HepG2 (cell line): ENCODE measurements at places on chromosomes 2 and 18. TPM values are rescaled to one million over a fixed set of nuclear protein-coding genes. Genes with fewer than 3 reads are reported as not detected.

DNA sequence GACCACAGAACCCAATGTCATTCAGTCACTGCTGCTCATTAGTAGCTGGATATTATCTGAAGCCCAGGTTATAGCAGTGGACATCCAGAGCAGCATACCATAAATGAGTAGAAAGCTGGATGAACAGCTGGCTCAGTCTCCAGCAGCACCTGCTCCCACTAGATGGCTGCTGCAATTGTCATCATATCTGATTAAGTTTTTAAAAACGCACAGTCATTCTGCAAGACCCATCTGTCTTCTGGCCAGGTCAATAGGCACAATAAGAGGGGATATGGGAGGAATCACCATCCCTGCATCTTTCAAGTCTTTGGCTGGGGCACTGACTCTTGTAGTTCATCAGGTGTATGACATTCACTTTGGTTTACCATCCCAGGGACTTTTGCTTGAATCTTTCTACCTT is 55.1 kb upstream of the XDH start:
- no peak overlapping the region for H3K27ac ChIP-seq
- no peaks in the 10 kb centered on the region for H3K36me3 ChIP-seq
- H3K4me3 ChIP-seq, result no peak overlapping the region
- no peaks in the 10 kb centered on the region for H3K4me1 ChIP-seq

GRCh38 chr2:101432411-101433181 is 42.3 kb downstream of the RFX8 start:
- no peak overlapping the region for H3K27ac ChIP-seq
- DNase-seq, result no peak
- H3K27me3 ChIP-seq, result peaks cover 77% of the 10 kb centered on the region
- H3K4me1 ChIP-seq, result 0 out of 2 replicates have a peak, but pooled peaks cover 7% of the 10 kb centered on the region
- H3K36me3 ChIP-seq, result no peaks in the 10 kb centered on the region
- no peak overlapping the region for H3K4me3 ChIP-seq

DNA sequence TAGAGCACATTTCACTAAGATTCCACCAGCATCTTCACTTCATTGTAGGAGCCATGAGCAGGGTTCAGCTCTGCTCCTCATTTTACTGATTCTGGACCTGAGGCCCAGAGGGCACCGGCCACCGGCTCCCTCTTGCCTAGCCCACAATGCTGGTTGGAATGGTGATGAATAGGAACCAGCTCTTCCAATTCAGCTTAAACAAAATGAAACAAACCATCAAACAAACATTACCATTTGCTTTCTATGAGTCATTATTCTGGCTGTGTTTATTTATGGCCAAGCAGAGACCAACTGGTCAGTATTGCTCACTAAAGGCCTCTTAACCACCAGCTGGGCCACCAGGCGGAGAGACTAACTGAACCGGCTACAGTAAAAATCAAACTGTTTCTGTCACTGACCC is 176.7 kb downstream of the MTX2 start:
- H3K36me3 ChIP-seq, result no peaks in the 10 kb centered on the region
- DNase-seq, result peak; percentile 13
- no peak overlapping the region for H3K27ac ChIP-seq
- 0 out of 2 replicates have a peak, but pooled peaks cover 2% of the 10 kb centered on the region for H3K27me3 ChIP-seq
- H3K4me1 ChIP-seq, result peaks cover 8% of the 10 kb centered on the region; the same call in 1 of the 2 replicates

DNA sequence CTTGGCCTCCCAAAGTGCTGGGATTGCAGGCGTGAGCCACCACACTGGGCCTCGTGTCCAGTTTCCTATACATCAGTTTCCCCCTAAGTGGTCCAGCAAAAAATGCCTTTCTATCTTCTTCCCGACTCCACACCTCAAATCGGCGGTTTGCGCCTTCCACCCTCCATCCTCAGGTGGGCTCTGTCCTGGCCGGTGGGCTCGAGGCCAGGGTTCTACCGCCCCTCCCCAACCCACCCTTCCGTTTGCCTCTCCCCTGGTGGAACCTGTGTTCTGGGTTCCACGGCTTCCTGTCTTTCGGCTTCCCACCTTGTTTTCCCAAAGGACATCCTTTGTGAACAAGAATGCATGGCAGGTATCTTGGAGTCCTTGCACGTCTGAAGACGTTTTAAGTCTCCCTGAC is 104.4 kb downstream of the HS6ST1 start:
- peaks cover 14% of the 10 kb centered on the region for H3K4me1 ChIP-seq
- no peaks in the 10 kb centered on the region for H3K36me3 ChIP-seq
- no peak overlapping the region for H3K4me3 ChIP-seq

DNA sequence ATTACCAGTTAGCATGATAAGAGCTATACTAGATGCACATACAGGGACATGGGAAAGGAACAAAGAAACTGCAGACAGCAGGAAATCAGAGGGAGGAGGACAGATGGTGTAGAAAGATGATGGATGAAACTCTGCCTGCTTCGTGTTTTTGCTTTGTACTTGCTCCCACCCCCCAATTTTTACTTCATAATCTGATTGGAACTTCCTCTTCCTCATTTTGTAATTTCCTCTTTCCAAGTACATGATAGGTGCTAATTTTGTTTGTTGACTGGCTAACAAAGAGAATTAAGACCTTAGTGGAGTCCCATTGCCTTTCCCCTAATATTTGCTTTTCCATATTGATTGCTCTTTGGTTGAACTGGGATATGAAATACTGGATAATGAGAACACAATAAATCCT is 76.0 kb upstream of the PELI1 start:
- H3K36me3 ChIP-seq, result no peaks in the 10 kb centered on the region
- no peak for DNase-seq
- no peaks in the 10 kb centered on the region for H3K27me3 ChIP-seq
- no peak overlapping the region for H3K4me3 ChIP-seq
- no peak overlapping the region for H3K27ac ChIP-seq

GRCh38 chr2:230902180-230902899 is 22.7 kb downstream of the GPR55 start:
- H3K27ac ChIP-seq, result no peak overlapping the region
- H3K27me3 ChIP-seq, result peaks cover 6% of the 10 kb centered on the region
- peaks cover 12% of the 10 kb centered on the region for H3K4me1 ChIP-seq
- peak; percentile 56 for DNase-seq

- no peaks in the 10 kb centered on the region for H3K4me1 ChIP-seq
- no peaks in the 10 kb centered on the region for H3K36me3 ChIP-seq
- H3K27ac ChIP-seq, result no peak overlapping the region
- no peak overlapping the region for H3K4me3 ChIP-seq
Observed at GRCh38 chr2:98172951-98173350, 86.0 kb downstream of the VWA3B start.

DNA sequence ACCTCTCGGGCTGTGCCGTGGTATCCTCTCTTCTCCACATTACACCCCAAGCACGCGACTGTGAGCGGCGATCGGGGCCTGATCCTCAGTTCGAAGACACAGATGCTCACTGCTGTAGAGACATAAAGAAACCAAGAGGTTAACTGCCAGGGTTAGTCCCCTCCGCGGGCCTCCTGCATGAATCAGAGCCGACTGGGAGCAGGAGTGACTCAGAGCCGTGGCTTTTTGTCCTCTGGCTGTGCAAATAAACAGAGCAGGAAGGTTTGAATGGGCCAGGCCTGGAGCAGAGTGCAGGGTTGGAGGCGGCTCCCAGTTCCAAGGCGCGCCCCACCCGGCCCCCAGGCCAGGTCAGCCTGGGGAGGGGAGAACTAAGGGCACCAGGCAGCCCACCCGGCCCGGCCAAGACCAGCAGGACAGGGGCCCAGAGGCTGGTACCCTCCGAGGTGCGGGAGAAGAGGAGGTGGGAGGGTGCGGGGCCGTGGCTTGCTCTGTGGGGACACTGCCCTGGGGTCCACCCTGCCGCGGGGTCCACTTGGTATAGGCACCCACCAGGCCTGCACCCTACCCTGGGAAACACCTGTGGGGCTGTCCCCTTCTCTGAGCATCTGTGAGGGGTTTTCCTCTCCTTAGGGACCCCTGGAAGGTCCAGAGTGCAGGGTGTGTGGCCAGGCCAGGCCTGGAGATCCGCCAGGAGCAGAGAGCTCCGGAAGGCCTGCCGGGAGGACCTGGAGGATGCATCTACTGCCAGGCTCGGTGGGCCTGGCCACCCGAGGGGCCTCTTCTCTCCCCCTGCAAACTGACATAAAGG is 16.5 kb downstream of the TWIST2 start:
- H3K27me3 ChIP-seq, result peaks cover 5% of the 10 kb centered on the region; the same call in 1 of the 3 replicates
- peaks cover 58% of the 10 kb centered on the region for H3K4me1 ChIP-seq
- H3K27ac ChIP-seq, result peak overlapping the region; percentile 89
- no peaks in the 10 kb centered on the region for H3K36me3 ChIP-seq
- peak overlapping the region; percentile 59 for H3K4me3 ChIP-seq
- peak; percentile 98 for DNase-seq

DNA sequence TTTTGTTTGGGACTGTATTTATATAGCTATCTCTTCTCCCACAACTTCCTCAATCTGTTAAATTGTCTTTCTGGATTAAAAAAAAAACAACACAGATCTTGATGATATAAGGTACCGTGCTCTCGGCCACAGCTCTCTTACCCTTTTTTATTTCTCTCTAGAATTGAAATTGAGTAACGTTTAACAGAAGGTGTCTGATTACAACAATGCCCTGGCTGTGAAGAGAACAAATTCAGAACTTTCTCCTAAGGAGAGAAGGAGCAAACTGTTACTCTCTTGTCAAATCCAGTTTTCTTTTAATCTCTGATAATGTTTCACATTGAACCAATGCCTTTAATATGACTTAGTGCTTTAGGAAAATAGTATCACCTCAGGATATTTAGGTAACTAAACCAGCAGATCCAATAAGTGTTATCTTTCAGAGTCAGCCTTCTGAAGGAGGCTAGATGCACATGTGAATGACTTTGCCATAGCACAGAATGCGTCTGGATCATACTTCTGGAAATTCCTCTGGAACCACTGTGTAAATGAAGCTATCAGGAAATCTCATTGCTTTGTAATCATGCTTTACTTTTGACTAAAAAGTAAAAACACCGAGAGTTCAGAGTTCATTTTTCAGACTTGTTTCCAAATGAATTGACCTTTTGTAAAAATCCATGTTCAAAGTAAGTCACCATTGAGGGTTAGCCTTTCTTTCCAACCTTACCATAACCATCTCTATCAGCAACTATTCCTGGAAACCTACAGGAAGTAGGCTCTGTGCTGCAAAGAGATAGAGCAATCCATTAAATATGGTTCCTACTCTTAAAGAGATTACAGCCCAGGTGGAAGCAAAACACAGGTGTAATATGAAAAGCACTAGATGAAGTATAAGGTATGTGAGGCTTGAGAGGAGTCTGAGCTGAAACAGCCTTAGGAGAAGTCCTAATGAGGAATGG is 147.0 kb upstream of the OSR1 start:
- no peaks in the 10 kb centered on the region for H3K36me3 ChIP-seq
- no peaks in the 10 kb centered on the region for H3K27me3 ChIP-seq
- peaks cover 46% of the 10 kb centered on the region for H3K4me1 ChIP-seq
- peak; percentile 99 for DNase-seq
- peak overlapping the region; percentile 63; the same call in 1 of the 2 replicates for H3K4me3 ChIP-seq

DNA sequence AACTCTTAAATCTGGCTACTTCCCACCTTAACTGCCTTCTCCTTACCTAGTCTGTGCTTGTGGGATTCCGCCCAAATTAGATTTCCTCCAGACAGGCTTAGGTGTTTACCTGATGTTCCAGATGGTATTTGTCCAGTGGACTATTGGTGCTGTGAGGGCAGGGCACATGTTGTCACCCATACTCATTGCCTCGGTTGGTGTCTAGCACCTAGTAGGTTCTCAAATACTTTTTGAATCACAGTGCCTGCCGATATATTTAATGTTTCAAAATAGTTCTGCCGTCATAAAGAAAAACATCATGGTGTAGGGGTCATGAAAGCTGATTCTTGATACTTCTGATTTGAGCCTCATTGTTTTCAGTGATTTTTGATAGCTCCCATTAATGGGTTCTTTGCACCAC is 1.1 kb downstream of the SEPTIN2 start:
- no peaks in the 10 kb centered on the region for H3K27me3 ChIP-seq
- peaks cover 75% of the 10 kb centered on the region for H3K4me1 ChIP-seq
- peak overlapping the region; percentile 93 for H3K27ac ChIP-seq
- DNase-seq, result no peak
- H3K36me3 ChIP-seq, result peaks cover 5% of the 10 kb centered on the region; the same call in 1 of the 3 replicates

PSMA8 gene
- total RNA-seq, result not detected in 2 replicates

ALKAL2 gene
- 0.22 TPM in 1 of 2 replicates, not detected in the other for total RNA-seq

GCG gene
- not detected in 2 replicates for total RNA-seq

GGCX gene
- 51.3 and 103 TPM in 2 replicates for total RNA-seq
